ENCODE measurements at places on chromosomes 4 and X.

DNA sequence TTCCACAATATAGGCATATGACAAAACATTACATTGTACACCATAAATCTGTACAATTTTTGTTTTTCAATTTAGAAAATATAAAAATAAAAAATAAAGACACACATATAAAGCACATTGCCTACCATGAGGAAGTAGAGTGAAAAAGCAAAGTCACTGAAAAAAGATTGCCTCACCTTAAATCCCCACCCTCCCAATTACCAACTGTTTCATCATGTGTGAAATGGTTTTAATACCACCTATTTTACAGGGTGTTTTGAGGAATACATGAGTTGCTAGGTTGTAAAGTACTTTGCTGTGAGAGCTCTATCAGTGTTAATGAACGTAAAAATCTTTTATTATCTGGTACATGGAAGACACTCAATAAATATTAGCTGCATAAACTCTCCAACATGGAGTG is 373.6 kb upstream of the NDST3 start:
- no peak for DNase-seq

- no peak for DNase-seq
Measured at GRCh38 chr4:145176641-145177432, 3.6 kb downstream of the OTUD4 start.

DNA sequence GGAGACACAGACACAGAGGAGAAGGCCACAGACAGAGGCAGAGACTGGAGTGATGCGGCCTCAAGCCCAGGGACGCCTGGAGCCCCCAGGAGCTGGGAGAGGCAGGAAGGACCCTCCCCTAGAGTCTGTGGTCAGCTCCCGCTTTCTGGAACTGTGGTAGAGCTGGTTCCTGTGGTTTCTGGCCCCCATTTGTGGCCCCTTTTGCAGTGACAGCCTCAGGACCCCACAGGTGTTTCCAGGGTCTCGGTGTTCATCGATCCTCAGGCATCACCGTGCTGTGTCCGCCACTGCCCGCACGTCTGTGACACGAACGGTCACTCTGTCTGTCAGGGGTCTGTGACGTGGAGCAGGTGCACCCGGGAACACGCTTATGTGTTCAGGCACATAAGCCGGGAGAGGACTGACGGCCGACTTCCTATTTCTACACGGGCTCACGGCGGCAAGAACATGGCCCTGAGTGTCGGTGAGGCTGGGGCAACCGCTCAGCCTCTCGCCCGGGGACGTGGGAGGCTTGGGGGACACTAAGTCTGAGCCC is 7.9 kb downstream of the GTPBP6 start:
- no peak for DNase-seq

GRCh38 chr4:143405075-143405730 is 68.5 kb downstream of the GAB1 start:
- DNase-seq, result no peak

DNA sequence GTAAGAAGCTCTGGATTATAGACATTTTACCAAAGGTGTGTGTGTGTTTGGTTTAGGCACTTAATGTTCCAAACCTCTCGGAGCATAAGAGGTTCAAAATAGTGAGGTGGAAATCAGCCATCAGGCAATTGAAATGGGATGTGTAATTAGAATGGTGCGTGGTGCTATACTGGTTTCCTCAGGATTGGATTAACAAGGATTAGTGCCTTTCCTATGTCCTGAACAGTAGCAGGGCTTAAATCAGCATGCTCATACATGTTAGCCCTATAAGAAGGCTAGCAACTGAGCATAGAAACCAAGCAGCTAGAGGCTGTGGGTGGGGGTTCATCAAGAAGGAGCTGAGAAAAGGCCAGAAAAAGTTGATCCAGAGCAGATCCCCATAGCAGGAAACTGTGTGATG is 256.8 kb upstream of the CXXC4 start:
- DNase-seq, result no peak

GRCh38 chr4:53378171-53378482 is 686 bp downstream of the FIP1L1 start:
- DNase-seq, result no peak

DNA sequence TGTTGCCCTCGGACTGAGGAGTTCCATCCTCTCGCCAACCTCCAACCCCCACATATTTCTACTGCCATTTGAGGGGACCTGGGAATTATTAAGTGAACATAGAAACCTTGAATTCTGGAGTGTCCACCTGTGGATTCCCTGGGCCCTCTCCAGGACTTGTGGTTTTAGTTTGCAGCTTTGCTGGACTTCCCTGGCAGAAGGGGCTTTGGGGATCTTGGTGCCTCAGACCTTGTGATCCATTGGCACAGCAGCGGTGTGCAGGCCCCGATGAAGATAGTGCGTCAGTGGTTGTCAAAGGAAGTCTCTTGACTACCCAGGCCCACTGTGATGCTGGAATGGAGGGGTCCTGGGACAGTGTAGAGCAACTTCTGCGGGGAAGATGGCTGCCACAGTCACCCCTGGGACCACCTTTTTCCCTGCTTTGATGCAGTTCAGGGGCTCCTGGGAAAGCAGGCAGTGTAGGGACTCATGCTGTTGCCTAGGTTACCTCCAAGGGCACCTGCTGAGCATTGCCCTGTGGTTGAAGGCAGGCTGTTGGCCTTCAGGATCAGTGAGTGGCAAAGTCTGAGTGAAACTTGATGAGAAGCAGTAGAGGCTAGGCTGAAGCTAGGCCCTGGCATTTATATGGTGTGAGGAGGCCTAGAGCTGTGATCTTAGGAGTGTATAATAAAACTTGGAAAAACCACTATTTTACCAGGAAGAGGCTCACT is 2.2 kb downstream of the SLC16A2 start:
- DNase-seq, result no peak

DNA sequence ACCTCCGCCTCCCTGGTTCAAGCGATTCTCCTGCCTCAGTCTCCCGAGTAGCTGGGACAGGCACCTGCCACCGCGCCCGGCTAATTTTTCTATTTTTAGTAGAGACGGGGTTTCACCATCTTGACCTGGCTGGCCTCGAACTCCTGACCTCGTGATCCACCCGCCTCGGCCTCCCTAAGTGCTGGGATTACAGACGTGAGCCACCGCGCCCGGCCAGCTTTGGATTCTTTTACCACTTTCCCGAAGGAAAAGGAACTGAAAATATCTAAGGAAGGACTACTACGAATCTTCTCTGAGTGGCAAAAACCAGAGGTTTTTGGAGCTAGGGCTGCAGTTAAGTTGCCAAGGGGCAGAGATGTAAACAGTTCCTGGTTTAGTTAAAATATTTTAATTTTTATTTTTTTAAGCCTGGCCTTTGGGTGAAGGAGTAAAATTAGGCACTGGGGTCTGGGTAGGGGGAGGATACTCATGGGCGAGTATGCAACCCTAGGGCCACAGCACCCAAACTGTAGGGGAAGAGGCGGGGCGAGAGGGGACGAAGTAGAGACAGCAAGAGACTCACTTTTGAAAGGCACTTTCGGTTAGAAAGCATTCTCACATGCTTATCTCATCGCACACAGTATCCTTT is 525 bp upstream of the CISD2 start:
- no peak for DNase-seq

- DNase-seq, result no peak
Measured at GRCh38 chrX:154466036-154466435, 8.0 kb downstream of the PLXNA3 start.

All from activated CD4-positive, CD25-positive, alpha-beta regulatory T cell (primary cell).